ENCODE measurements at places on chromosomes 3 and 15.

DNA sequence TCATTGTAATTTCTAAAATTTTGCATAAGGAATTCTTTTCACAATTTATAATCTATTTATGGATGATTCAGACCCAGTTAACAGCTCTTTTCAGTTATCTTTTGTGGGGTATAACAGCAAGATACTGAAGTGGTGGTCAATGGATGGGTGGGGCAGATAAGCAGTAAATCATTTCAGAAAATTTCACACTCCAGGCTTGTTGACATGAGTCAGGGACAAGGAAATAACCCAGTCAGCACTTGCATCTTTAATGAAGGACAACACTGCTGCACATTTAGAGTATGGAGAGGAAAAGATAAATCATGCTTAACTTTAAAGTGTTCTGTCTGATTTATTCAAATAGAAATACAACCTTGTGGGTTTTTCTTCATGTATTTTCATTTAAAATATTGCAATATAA lies 181.6 kb downstream of the ROBO1 start:
- DNase-seq, result no peak

- DNase-seq, result no peak
Measured at GRCh38 chr3:141830508-141830907, 45.9 kb upstream of the ATP1B3 start.

DNA sequence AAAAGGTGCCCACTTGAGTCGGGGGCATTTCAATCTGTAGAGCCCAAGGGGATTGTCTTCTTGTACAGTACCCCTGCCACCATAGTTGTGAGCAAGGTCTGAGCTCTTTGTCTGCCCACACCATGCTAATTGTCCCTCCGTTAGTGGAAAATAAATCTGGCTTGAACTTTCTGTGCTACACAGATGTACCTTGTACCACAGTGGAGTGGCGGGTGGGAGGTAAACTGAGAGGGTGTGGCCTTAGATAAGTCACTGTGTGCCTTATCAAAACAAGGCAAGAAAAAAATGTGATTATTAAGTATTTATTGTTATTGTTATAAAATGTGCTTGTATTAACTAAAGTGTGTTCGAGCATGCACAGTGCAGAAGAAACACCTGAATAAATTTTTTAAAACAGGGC lies 242.9 kb upstream of the C2CD4B start:
- no peak for DNase-seq

DNA sequence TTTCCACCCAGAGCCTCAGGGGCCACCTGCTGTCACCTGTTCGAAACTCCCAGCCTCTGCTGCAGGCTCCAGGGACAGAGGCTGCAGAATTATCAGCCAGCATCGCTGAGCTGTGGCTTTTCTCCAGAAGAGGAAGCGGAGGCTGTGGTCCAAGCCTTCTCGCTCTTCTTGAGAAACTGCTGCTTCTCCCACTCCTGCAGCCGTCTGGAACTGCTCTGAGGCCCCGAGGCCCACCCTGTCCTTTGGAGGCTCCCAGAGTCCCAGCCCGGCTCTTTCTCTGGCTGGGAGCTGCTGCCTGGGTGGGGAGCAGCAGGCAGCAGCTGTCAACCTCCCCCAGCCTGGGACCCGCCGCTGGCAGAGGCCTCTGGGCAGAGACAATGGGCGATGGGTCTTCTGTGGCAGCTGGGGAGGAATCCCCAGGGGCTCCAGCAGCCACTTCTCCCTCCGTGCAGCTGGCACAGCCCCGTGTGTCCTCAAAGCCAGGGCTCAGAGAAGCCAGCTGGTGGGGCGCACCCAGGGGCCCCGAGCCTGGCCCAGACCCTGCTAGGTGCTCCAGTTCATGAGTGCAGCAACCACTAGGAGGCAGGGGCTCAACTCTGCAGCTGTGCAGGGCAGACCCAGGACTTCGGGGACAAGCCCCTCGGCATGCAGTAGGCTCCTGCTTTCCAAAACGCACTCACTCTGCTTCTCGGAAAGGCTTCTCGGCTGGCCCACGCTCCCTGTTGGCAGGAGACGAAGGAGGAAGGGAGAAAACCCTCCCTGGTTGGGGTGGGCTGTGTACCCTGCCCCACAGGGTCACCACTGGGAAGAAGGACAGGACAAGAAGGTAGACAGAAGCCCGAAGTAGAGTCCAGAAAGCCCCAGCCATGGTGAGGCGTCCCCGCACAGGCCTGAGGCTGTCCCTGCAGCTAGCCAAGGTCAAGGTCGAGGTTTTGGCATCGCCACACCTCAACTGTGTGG lies 49.9 kb upstream of the FURIN start:
- DNase-seq, result no peak

DNA sequence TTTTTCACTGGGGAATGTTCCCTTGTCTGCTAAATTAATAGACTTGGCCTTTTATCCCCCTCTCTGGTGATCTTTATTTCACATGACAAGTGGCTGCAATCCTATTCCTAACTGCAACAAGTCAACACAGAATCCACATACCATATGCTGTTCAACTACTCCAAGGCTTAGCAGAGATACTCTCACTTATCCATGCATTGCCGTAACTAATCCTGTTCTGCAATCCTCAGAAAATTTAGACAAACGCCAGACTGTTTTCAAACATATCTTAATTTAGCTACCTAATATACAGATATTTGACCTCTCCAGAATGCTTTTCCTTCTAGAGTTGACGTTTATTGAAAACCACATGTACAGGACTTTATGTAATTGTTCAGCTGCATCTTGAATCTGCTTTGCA lies 37.9 kb downstream of the EID1 start:
- no peak for DNase-seq

DNA sequence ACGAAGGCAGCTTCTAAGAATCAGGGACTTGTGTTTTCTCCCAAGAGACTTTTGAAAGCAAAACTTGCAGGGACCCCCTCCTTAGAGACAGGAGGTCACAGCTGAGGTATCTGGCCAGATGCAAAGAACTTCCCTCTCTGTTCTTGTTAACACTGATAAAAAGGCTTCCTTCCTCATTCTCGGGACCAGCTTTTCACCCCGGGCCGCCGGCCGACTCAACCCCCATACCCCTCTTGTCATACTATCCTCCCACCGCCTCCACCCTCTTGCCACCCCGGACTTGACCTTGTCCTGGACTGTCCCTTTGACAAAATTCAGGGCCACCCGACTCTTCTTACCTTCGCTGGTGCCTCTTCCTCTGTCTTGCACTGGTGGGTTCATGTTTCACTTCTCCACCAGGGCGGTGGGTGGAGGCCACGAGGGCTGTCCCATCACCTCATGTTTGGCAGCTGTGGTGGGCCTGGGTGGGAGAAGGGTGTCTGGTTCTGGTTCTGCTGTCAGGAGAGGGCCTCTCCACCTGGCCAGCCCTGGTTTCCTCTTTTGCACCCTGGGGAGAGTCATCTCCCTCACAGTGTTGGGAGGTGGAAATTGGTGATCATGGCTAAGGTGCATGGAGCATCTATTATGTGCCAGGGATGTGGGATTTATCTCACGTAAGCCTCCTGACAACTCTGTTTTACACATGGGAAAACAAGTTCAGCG lies 32.5 kb downstream of the BHLHE40 start:
- DNase-seq, result no peak
